ENCODE measurements at places on chromosomes 11 and 22. TPM values are rescaled to one million over a fixed set of nuclear protein-coding genes. Genes with fewer than 3 reads are reported as not detected.

Gene GRM5
- total RNA-seq = 0.41 TPM

Gene C1QTNF4
- total RNA-seq = 0.41 TPM

DNA sequence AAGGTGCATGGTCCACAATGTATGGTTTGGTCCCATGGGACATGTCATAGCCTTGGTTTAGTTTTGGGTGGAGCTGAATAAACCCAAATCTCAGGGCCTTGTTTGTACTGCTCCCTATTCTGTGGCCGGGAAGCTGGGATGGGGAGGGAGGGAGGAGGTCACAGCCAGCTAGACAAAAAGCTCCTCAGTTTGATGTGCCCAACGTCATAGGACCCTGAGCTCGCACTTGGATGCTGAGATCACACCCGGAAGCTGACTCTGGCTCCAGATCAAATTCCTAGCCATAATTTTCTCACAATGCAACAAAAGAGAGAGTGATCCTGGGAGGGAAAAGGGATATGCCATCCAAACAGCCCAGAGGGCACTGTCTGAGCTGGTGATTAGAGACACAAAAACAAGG lies 1.5 kb downstream of the HSPB2 start:
- DNase-seq = no peak

- peak; percentile 29 for DNase-seq
Observed at GRCh38 chr22:47062126-47062525, 299.7 kb downstream of the TBC1D22A start.

- no peak for DNase-seq
Observed at GRCh38 chr22:46354176-46354992, 18.9 kb downstream of the TRMU start.

DNA sequence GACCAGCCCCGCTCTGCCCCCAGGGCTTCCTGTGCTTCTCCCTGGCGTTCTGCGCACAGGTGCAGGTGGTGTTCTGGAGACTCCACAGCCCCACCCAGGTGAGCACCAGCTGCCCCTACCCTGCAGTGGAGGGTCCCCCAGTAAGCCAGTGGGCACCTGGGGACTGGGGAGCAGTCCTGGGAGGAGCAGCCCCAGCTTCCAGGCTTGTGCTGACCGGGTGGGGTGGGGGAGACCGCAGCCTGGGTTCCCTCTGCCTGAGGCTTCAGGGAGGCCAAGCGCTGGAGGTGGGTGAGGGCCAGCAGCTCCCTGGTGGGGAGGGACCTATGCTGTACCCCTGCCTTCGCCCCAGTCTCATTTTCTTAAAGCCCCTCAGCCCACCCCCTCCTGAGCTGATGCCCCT lies 6.9 kb downstream of the TSPAN32 start:
- DNase-seq = no peak

GRCh38 chr22:45583504-45583903 lies 80.8 kb downstream of the FBLN1 start:
- DNase-seq = no peak
